Ureter (tissue), 1 donor: ENCODE measurements at places on chromosomes 4 and X. TPM values are rescaled to one million over a fixed set of nuclear protein-coding genes. Genes with fewer than 3 reads are reported as not detected.

DNA sequence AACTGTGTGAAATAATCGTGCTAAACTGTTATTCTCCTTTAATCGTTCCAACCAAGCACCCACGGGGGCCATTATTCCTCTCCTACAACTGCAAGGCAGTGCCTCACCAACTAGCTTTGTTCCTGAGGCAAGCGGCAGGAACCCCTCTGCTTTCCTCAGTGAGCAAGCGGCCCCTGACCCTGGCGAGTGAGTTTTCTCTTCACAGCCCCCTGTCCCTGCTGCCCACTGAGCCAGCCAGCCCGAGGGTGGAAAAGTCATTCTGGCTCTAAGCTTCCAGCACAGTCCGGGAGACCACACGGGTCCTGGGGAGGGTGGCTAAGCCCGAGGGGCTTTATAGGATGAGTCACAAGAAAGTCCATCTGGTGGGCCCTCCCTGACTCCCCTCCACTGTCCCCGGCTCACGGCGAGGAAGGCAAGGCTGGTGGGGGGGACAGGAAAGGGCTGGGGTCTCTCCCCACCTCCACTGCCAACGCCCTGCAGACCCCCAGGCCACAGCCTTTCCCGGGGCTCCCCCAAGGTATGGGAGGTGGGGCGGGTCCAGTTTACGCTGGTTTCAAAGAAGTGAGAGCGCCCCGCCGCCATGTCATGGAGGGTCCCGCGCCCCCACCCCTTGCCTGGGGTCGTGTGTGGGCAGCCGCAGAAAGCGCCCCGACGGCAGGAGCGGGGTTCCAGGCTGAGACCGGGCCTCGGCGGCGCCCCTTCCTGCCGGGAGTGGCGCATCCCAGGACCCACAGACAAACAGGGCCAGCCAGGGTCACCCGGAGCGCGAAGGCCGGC lies 45.0 kb downstream of the CPLX1 start:
- DNase-seq: no peak

Gene MED28
- total RNA-seq: 39.1 TPM

- DNase-seq: no peak
Measured at GRCh38 chrX:24567169-24567568, 80.0 kb downstream of the PCYT1B start.

Gene GUCY1B1
- total RNA-seq: 10.1 TPM

Gene EPGN
- total RNA-seq: 0.96 TPM

Gene GRPR
- not detected for total RNA-seq

DNA sequence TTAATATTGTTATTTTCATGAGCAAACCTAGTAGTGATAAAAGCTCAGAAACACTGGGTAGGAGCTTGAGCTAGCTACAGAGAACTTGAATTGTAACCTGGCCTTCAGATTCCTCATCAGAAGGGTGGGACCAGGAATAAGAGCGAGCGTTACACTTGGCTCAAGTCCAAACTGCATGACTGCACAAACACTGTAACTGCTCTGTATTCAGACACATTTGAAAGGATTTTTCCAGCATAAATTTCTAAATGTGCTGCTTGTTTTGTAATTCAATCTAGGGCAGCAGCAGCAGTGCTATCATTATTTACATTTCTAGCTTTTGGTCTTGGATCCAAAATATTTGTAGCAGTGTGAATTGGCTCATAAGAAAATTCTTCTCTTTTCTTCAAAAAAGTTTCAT lies 133.0 kb upstream of the TMLHE start:
- peak; percentile 53 for DNase-seq
